ENCODE measurements at places on chromosomes 1 and 21.

DNA sequence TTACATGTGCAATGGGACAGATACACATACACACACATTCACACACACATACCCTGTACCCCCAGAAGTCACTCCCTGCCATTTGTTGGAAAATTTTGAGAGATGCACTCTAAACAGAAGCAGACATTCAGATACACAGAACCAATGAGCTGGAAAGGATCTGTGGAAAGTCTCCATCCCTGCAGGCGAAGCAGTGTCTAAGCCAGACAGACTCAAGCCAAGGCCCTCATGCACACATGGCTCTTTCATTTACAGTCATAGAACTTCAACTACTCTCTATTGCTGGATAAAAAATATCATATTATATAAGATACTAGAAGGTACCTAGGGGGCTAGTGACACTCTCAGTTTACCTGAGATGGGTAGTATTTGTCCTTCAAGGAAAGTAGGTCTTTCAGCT, 7.3 kb upstream of the SEC16B start:
- DNase-seq, result no peak

DNA sequence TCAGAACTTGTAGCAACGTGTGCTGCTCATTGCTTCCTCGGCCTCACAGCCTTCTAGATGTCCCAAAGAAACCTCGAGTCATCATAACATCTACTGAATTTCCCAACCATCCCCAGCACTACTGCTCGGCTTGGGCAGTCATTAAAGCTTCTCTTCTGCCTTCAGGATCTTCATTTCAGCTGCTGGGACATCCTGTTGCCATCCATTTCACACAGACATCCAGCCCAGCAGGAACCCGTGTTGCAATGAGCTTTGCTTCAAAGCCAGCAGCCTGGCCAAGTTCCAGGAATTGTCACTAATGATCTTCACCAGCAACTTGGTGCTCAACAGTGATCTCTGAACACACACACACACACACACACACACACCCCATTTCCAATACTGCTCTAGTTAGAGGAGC, 18.5 kb downstream of the WLS start:
- DNase-seq, result no peak

GRCh38 chr1:167898578-167899222, 15.2 kb downstream of the ADCY10 start:
- DNase-seq, result no peak

DNA sequence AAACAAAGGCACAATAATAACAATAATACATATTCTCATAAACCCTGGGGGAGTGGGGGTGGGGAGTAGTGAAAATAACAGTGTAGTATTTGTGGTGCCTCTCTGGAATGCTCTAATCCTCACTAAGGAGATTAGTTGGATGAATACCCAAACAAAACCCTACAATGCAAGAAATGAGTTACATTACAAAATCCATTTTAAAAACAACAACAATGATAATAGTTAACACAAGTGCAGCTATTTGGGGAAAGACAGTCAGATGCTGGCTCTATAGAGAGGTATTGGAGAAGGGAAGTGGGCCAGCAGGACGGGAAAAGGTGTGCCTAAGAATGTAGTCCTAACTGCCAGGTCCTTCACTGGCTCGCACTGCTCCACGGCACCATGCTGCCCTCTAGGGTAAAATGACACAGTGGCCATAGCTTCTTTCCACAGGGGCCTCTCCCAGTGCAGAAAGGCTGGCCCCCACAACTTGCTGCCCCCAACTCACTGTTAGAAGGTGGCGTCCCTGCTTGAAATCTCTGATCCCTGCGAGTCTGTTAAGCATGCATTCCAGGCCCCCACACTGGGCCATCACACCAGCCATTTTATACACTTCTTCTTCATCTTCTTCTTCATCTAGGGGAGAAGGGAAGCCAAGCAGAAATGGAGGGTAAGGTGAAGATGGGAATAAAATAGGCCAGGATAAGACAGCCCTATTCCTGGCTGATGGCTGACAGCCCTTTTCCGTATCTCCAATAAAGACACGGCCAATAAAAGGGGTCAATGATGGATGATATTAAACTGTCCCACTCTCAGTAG, 113.8 kb downstream of the UBR4 start:
- no peak for DNase-seq

DNA sequence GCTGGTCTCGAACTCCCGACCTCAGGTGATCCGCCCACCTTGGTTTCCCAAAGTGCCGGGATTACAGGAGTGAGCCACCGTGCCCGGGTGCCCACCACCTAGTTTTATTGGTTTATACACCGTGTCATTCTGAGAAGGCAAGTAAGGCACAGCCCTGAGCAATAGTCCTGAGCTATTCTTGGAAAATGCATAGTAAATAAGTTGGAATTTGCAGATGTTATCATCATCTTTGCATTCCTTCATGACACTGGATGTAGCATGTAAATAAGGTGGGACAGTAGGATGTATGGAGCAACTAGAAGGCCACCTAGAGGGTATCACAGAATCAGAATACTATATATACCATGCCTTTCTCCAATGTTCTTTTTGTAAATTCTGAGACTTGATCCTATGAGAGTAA, 11.0 kb downstream of the TOR1AIP2 start:
- DNase-seq, result no peak

GRCh38 chr1:243946253-243946652, 96.2 kb upstream of the AKT3 start:
- no peak for DNase-seq

DNA sequence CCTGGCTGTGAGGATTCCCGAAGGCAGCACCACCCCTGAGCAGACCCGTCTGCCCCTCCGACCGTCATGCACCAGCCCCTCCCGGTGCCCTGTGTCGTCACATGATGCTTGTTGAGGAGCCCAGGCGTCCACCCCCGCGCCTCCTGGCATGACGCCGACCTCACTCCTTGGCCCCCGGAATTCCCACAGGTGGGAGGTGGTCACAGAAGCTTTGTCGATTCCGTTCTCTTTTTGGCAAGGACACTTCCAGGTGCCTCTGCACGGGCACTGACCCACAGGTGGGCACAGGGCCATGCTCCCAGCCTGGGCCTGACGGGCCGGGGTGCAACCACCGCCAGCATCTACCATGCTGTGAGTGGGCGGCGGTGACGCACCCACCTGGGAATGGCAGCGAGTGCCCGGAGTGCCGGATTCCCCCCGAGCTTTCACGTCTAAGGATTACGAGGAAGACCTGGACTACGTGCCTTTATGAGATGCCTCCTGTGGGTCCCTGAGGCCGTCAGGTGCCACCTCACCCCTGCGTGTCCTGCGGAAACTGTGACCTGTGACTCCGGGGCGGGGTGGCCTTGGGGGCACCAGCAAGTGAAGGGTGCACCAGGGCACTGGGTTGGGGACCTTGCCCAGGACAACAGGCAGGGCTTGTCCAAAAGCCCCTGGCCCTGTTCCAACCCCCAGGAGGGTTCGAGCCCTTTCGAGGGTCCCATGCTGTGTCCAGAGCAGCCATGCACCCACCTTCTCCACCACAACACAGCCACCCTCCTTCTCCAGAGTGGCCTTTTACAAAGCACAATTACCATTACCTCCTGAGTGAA, 31.4 kb upstream of the COL6A1 start:
- no peak for DNase-seq

DNA sequence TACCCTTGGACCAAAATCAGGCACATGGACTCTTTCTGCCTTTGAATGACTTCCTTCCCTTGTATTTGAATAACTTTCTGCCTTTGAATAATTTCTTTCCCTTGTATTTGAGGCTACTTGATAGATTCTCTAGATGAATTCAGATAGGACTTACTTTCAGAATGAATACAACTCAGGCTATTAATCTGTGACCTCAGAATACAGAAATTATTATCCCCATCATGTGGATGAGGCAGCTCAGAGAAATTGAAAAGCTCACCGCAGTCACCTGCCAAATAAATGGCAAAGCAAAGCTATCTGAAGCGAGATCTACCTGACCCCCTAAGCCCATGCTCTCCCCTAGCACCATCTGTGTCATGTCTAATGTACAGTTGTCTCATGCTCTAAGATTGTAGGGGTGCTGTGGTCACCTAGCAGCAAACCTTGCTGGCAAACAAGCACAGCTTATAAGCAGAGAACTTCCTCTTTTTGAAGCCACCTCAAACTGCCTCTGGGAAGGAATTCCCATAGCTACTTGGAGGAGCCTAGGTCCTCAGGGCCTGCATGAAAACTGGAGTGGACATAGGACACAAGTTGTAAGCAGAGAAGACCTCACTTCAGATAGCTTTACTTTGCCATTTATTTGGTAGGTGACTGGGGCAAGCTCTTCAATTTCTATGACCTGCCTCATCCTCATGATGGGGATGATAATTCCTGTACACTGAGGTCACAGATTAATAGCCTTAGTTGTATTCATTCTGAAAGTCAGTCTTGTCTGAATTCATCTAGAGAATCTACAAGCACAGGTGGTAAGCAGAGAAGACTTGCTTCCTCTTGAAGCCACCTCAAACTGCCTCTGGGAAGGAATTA, 66.1 kb downstream of the FASLG start:
- no peak for DNase-seq

- no peak for DNase-seq
Measured at GRCh38 chr21:18252680-18253079, 8.0 kb downstream of the CHODL start.

GRCh38 chr1:15107911-15108310, 45.6 kb upstream of the TMEM51 start:
- DNase-seq, result no peak

DNA sequence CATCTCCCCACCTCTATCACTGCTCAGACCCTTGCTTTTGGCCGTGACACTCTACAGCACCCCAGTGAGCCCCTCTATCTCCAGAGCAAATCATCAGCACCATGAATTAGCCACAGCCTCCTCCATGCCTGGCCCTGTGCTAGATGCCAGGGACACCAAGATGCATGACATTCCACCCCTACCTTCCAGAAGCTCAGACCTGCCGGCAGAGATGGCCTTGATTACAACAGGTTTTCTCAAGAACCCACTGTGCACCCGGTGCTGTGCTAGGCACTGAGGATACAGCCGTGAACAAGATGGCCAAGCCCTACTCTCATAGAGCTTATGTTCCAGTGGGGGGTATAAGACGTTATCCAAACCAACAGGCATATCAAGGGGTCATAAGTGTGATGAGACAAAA, 30.6 kb downstream of the CDK18 start:
- DNase-seq, result no peak

- DNase-seq, result no peak
Measured at GRCh38 chr1:169739980-169740379, 6.1 kb upstream of the SELE start.

Data from COLO829 (cell line).